ENCODE measurements at places on chromosomes 11 and 22.
A peak's percentile ranks its signal among the peaks of the same experiment; 100 is the strongest.

DNA sequence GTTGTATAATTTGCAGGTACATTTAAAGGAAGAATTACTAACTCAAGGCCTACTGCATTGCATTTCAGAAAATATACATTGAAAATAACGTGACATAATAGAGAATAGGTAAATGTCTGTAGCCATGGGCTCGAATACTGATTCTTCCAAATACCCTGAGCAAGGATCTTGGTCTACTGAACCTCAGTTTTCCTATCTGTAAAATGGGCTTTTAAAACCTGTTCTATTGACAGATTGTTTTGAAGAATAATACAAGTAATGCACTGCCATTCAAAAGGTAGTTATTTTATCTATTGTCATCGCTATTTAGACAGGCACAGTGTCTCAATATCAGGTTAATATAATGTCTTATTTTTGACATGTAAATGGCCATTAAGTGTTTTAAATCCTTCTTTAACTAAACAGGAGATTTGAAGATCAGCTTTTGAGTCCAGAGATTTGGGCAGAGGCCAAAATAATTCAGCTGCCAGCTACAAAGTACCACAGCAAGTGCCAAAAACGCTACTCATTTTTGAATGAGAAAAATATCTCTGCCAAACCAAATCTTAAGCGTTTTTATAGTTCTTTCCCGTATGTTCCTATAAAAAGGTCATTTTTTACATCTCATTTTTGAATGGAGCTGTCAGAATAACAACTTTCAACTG lies 56.7 kb downstream of the CTSC start:
- peak; percentile 35 for DNase-seq

DNA sequence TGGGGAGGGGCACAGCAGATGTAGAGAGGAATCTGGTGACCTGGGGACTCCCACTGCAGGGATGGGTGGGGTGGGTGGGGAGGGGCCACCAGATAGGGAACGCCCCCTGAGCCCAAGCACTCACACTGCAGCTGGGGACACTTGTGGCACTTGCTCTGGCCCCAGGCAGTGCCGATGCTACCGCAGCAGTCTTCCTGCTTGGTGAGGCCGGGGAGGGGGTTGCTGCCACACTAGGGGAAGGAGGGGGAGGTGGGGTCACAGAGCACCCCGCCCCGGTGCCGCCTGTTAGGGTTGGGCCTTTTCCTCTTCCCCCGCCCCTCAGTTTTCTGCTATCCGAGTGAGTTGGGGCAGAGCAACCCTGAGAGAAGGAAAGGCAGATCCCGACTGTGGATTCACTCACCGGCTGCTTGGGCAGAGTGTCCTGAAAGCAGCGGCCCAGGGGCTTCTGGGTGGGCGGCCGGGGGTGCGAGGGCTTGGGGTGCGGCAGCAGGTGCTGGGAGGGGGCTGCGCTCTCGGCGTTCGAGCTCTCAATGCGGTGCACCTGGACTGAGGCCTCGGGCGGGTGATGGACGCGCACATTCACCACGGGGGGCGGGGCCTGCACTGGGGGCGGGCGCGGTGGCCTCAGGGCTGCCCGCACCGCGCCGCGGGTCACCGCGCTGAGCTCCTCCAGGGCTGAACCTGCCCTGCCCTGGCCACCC lies 4.7 kb downstream of the LTBP3 start:
- no peak for DNase-seq

DNA sequence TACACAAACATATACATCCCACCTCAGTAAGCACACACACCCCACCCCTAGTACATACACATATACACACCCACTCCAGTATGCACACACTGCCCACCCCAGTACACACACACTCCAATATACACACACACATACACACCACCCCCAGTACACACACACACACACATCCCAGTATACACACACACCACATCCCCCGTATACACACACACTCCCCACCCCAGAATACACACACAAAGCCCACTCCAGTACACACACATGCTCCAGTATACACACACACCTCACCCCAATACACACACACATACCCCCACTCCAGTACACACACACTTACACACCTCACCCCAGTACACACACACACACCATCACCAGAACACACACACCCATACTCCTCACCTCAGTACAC lies 7.4 kb downstream of the TECTA start:
- DNase-seq: no peak

DNA sequence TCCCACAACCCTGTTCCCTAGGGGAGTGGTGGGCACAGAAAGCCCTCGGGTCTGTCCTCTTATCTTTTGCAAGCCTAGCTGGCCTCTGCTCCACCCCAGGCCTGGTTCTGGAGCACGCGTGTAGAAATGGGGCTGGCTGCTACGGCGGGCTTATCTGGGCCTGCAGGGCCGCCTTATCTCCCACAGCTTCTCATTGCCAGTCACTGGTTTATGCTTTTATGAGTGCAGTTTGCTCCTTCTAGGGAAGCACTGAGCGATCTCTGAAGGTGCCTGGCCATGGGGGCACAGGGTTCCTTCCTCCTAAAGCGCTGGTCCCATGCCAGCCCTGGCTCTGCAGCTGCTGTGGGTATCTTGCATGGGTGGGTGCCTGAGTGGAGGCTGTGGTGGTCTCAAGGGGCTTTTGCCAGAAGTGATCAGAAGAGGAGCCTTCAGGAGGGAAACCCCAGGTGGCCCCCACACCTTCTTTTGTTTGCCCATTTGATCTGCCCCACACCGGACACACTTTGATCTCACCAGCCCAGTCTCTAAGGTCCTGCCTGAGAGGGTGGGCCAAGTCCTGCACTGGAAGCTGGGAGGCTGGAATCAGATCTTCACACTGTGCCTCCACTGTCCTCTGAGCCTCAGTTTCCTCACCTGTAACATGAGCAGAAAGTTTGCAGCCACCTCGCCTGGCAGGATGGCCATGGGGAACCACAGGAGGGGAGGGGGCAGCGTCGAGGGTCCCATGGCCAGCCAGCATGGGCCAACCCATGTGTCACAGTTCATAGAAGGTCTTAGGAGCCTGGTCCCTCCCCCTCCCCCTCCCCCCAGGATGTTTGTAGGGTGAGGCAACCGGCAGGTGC lies 86.6 kb upstream of the FGF3 start:
- no peak for DNase-seq

- DNase-seq: no peak
Measured at GRCh38 chr11:85822814-85823213, 11.9 kb upstream of the SYTL2 start.

GRCh38 chr11:44709966-44710365 lies 16.8 kb upstream of the TSPAN18 start:
- no peak for DNase-seq

DNA sequence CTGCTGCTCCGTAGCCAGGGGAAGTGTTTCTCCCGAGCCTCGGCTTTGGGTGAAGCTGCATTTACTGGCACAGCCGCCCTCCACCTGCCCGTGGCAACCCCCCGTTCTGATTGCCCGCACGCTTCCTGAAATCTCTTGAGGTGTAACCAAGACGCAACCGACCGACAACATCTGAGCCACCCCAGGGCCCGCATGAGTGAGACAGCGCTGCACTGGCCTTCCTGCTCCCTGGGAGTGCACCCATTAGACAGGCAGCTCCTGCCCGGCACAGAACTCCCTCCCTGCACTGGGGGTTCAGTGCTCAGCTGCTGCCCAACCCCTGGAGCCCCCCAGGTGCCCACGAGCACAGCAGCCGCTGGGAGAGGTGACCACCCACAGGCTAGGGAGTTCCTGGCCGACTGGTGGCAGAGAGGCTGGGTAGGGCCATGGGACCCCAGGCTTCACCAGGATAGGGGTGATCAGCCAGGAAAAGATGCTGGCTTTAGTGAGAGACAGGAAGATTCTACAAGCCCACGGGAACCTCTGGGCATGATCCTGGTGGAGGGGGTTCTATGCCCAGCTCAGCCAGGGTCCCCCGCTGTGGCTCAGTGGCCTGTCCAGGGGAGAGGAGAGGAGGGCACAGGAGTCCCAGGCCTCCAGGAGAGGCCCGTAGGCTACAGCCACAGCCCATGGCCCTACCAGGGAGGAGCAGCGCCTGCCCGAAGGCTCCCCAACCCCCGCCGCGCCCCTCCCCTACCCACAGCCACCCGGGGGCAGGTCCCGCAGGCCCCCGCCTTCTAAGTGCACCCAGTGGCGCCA lies 14.6 kb downstream of the PLXNB2 start:
- no peak for DNase-seq

GRCh38 chr11:3855808-3856491 lies 486 bp downstream of the STIM1 start:
- DNase-seq: peak; percentile 34

DNA sequence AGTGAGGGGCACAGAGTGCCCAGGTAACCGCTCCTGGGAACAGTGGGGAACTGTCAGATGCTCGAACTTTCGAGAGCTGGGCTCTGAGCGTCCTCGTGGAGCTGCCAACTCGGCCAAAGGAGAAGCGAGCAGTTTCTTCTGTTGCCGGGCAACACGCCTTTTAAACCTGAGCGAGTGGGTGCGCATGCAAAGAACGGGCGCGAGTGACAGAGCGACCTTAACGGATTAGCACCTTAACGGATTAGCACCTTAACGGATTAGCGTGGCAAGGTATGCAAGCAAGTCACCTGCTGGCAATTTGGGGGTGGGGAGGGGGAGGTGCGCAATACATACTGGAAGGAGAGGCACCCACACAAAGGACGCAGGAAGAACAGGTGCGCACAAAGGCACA lies 61.8 kb upstream of the PRODH start:
- DNase-seq: no peak

- no peak for DNase-seq
Measured at GRCh38 chr11:81219661-81220060, 1514.0 kb downstream of the FAM181B start.

DNA sequence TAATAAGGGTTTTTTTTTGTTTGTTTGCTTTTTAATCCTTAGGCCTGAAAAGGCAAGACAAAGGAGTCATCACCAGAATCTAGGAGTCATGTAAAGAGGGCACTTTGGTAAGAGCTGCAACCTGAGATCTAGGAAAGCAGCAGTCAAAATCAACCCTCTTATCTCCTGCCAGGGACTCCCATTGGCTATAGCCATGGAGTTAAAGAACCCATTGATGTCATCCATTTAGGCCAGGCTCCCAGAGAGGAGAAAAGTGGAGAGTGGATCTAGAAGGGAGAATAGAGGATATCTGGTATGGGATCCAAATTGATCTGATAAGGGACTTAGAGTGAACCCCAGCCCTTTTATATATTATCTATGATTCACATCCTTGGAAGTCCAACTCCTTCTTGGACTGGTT lies 35.9 kb downstream of the ZNF215 start:
- no peak for DNase-seq

DNA sequence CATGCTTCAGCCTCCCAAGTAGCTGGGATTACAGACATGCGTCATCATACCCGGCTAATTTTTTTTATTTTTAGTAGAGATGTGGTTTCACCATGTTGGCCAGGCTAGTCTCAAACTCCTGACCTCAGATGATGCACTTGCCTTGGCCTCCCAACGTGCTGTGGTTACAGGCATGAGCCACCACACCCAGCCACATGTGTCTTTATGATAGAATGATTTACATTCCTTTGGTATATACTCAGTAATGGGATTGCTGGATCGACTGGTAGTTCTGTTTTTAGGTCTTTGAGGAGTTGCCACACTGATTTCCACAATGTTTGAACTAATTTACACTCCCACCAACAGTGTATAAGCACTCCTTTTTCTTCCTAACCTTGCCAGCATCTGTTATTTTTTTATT lies 276.2 kb downstream of the METTL15 start:
- no peak for DNase-seq

DNA sequence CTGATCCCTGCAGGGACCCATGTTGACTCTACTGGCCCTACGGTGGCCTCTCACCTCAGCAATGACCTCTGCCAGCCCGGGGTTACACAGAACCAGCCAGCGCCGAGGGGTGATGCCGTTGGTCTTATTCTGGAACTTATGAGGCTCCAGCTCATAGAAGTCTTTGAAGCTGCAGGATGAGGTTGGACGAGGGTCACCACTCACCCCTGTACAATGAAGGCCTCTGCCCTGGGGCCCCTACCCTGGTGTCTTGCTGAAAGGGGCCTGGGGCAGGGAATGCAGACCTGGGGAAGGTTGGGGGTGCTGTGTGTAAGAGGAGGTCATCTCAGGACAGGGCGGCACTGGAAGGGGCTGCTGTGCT lies 6.8 kb downstream of the PYGM start:
- no peak for DNase-seq

GRCh38 chr11:115544422-115544948 lies 40.3 kb upstream of the CADM1 start:
- no peak for DNase-seq

- DNase-seq: no peak
Measured at GRCh38 chr11:109789901-109790300, 303.3 kb upstream of the ZC3H12C start.

GRCh38 chr11:9660886-9661285 lies 3.0 kb upstream of the SWAP70 start:
- no peak for DNase-seq

Data from muscle of arm (tissue), 14 donors.